ENCODE measurements at places on chromosomes 11 and 22.

- peak; percentile 23 for DNase-seq
Measured at GRCh38 chr22:32985899-32986765, 72.0 kb downstream of the SYN3 start.

GRCh38 chr11:122983438-122984185, 2.0 kb upstream of the BSX start:
- no peak for DNase-seq

GRCh38 chr22:20433191-20433590, 4.4 kb downstream of the SCARF2 start:
- no peak for DNase-seq

GRCh38 chr22:44782363-44782963, 30.1 kb downstream of the ARHGAP8 start:
- no peak for DNase-seq

- no peak for DNase-seq
Measured at GRCh38 chr22:38554281-38554680, 15.7 kb downstream of the DMC1 start.

Measured in stimulated activated CD4-positive, alpha-beta T cell treated with anti-CD3 and anti-CD28 coated beads, TNF-alpha, amount 100 ng/mL, for 48 hours (primary cell).